ENCODE measurements at places on chromosomes 5 and 9. TPM values are rescaled to one million over a fixed set of nuclear protein-coding genes. Genes with fewer than 3 reads are reported as not detected.

GRCh38 chr5:56168066-56168478 is 65.1 kb downstream of the ANKRD55 start:
- DNase-seq = no peak

GRCh38 chr5:74293182-74293581 is 347.3 kb downstream of the ENC1 start:
- no peak for DNase-seq

GRCh38 chr9:110874963-110875674 is 163.2 kb downstream of the LPAR1 start:
- peak; percentile 51 for DNase-seq

DNA sequence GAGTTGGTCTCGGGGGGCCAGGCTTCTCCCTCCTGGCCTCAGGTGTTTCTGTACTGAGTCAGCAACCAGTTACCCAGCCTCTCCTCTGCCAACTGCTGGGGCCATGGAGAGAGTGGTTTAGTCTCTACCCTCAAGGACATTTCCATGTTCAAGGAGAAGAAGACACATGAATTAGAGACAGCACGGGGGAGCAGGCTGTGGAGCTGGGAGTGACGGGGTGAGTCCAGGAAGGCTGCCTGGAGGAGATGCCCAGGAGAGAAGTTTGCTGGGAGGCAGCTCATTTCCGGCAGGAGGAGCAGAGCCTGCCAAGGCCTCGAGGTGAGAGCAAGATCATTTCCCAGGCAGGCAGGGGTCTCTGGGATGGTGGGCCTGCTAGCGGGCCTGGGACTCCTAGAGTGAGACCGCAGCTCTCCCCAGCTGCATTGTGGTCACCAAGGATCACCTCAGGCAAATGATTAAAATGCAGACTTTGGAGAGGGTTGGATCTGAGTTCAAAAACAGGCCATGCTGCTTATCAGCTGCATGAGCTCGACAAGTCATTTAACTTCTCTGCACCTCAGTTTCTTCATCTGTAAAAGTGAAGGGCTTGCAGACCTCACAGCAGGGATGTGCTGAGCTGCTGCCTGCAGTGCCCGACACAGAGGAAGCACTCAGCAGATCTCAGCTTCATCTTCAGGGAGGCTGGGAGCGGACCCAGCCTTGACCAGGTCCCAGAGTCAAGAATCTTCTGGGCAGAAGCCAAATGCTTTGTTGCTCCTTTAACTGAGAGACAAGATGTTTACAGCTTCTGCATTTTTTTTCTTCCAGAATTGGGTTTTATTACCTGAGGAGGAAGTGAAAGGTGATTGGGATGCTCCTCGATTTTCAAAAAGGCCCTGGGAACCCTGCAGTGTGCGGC is 35.2 kb downstream of the NEK6 start:
- no peak for DNase-seq

DNA sequence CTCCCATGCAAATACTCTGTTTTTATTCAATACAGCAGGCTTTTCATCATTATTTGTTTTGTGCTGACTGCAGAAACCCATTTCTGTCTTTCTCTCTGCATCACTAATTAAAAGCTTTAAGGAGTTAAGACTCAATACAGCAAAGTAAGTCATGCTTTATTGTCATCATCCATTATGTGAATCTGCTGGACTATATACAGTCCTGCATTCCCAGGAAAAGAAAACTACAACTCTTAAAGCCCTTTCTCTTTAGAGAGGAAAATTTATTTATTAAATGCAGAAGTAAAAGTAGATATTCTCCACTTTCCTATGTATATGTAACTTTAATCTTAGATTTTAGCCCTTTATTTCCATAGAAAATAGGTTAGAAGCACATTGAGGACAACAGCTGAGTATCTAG is 706.6 kb upstream of the RGMB start:
- DNase-seq = no peak

Gene FREM1
- total RNA-seq = 2.0 TPM

DNA sequence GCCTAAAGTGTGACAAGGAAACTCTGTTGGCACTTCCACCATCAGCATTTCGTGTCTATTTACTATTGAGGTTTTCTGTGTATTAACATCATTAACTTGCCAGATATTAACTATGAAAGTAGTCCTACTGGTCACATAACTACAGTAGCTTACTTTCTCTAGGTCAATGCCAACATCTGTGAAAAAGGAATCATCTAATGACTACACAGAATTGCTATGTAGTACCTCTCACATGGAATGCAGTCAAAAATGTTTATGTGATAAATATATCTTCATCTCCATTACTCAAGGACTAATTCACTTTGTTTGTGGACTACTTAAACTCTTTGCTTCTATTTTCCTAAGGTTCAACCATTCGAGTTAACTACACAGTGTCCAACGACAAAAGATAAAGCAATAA is 2.1 kb downstream of the SCAI start:
- no peak for DNase-seq

Gene CBY3
- not detected for total RNA-seq

- DNase-seq = no peak
Measured at GRCh38 chr9:14262827-14263226, 51.1 kb downstream of the NFIB start.

DNA sequence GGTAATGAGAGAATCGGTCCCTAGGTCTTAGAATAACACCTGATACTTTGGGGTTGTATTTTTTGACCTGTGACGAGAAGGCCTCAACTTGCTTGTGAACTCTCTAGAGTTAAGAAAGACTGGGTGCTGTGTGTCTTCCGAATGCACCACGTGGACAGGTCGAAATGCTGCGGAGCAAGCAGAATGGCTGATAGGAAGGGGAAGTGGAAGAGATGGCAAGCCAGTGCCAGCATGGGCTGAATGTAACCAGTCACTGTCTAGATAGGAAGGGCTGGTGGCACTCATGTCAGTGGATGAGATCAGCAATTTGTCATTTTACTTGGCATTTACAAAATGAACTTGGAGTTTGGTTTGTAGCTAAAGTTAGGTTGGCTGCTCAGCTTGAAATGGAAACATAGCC is 5.6 kb downstream of the OTULINL start:
- peak; percentile 60 for DNase-seq

- DNase-seq = peak; percentile 97
Measured at GRCh38 chr9:95317119-95317892, at the start of gene FANCC. Gene FANCC, minus strand, starts transcription at chr9:95317709. Its CDS starts 68,418 bp downstream, at chr9:95249291.

DNA sequence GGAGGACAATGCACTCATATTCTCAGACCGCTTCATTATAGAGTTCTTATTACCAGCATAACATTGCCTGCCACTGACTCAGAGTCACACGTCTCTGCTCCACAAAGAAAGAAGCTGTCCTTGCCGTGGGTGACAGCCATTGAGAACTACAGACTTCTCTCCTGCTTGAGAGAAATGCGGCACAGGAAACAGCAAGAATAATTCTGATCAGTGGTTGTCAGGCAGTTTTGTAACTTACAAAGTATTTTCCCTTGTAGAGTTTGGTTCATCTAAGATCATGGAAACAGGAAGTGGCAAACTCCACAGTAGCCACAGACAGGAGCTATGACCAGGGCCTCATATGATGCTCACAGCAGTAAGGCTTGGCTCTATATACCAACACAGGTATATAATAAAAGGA is 47.0 kb downstream of the KCNV2 start:
- DNase-seq = no peak

Gene PCDHA7
- total RNA-seq = not detected

DNA sequence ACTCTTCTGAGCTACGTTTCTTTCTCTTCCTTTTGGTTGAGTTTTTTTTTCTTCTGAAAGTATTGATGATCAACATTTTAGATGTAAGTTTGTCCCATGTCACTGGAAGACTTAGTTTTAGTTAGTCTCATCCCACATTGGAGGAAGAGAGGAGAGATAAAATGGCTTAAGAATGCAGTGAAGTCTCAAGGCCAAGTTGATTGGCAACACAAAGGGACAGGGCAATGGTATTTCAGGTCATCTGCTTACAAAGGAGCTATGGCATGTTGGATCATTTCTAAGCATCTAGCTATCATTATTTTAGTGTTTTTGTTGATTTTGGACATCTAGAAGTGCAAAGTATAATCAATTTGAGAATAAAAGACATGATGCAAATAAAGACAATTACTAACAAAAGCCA is 58.6 kb downstream of the CDKN2A start:
- DNase-seq = no peak

Gene MYORG
- total RNA-seq = 8.1 TPM

DNA sequence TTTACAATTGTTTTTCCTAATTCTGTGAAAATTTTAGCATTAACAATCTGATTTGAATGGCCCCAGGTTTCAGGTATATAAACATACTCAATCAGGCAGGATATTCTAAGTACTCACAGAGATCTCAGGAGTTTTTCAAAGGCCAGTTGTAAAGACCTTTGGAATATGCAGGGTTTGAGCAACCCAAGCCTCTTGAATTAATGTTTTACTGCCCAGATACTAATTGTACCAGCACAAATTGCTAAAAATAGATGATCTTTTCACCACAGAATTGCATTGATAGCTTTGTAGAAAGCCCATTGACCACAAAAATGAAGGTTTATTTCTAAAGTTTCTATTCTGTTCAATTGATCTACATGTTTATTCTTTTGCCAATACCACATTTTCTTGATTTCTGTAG is 186.5 kb downstream of the OSTF1 start:
- no peak for DNase-seq

- DNase-seq = no peak
Measured at GRCh38 chr9:112273876-112274275, 59.5 kb downstream of the PTBP3 start.

Gene LAMC3
- 0.03 TPM for total RNA-seq

Gene TAF1L
- total RNA-seq = not detected

GRCh38 chr5:68930139-68930538 is 163.7 kb upstream of the SLC30A5 start:
- DNase-seq = no peak

DNA sequence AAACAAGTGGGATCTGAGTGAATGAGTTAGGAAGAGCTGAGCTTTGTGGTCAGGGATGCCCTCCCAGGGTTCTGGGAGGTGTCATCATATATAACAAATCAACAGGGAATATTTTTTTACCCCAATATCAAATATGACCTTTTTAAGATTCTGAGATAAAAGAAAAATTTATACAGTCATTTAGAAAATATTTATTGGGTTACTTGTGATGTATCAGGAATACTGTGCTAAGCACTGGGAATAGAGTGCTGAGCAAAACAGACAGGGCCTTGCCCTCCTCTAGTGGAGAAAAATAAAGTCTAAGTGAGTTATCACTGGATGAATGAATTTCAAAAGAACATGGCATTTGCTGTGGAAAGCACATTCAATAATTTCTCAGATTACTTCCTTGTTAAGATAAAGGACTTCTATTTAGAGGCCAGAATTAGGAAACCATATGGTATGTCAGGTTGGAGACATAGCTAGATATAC is 102.9 kb downstream of the BOD1 start:
- no peak for DNase-seq

Gene PIP5K1B
- 62.8 TPM for total RNA-seq

DNA sequence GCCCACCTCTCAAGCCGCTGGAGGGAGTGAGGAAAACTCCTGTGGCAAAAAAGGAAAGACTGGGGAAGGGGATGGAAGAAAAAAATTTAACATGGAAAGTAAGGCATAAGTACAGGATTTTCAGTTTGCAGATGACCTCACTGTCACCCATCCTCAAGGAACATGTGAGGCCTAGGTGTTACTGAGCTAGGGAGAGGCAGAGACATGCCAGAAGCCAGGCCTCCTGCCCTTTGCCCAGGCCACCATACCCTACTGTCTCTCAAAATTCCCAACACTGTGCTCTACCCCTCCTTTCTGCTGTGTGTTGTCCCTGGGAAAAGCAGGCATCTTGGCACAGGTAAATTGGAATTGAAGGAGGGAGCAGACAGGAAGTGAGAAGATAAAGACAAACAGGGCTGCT is 4.4 kb upstream of the MGAT1 start:
- DNase-seq = no peak

Gene ADAMTS19
- total RNA-seq = 0.81 TPM

DNA sequence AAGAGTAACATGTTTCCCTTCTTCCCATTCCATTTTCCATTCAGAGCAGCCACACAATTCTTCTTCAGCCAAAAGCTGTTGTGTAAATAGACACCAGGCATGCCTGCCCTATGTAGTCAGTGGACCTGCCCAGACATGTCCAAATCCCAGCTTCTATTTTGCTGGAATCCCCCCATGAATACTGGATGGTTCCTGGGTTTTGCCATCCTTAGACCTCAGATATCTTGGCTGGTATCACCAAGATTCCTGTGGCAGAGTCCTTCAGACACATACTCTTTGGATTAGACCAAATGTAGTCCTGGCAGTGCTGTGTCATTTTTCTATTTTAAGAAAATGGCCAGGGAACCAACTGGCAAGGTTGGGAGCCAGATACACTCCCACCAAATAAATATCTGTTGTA is 10.3 kb downstream of the FST start:
- DNase-seq = no peak

DNA sequence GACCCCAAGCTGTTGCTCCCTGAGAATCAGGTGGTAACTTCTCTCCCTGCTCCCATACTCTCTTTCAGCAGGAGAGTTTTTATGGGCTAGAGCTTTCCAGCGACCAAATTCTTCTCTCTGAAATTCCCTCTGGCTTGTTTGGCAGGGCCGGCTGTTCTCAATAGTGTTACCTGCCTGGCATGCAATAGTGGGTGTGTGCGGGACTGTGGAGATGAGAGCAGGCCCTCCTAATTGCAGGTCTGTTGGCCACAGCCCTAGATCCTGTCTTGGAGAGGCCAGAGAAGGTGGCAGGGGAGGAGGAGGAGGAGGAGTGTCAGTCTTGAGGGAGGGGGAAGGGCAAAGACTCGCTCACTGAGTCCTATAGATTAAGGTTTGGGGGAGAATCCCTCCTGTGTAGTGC is 29.5 kb downstream of the AQP7 start:
- DNase-seq = no peak

Gene ADAMTSL1
- total RNA-seq = 0.56 TPM

- DNase-seq = no peak
Measured at GRCh38 chr5:43482490-43483297, 971 bp downstream of the TMEM267 start.

Gene SHISAL2B
- total RNA-seq = not detected

GRCh38 chr9:17280350-17281012 is 145.6 kb downstream of the CNTLN start:
- DNase-seq = no peak

GRCh38 chr5:137172258-137172657 is 326.9 kb downstream of the SPOCK1 start:
- DNase-seq = no peak

DNA sequence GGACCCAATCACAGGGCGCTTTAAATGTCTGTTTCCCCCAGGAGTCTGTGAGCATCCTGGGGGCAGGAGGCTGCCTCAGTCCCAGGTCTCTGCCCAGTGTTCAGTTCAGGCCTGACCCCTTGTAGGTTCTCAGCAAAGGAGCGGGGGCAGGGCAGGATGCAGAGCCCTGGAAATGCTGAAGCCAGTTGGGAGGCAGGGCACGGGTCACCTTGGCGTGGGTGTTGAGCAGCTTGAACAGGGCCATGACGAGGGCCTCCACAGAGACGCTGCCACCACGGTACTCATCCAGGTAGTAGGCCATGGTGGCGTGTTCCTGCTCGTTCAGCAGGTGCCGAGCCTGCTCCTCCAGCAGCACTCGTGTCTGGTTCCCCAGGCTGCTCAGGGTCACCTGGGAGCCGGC is 36.3 kb upstream of the AKNA start:
- DNase-seq = no peak

- DNase-seq = no peak
Measured at GRCh38 chr9:126114409-126114760, 212.2 kb upstream of the MVB12B start.
